RPMI8226 (cell line): ENCODE measurements at places on chromosomes 1 and 21.

GRCh38 chr1:196733091-196733970, 41.3 kb upstream of the CFHR3 start:
- no peak for DNase-seq

DNA sequence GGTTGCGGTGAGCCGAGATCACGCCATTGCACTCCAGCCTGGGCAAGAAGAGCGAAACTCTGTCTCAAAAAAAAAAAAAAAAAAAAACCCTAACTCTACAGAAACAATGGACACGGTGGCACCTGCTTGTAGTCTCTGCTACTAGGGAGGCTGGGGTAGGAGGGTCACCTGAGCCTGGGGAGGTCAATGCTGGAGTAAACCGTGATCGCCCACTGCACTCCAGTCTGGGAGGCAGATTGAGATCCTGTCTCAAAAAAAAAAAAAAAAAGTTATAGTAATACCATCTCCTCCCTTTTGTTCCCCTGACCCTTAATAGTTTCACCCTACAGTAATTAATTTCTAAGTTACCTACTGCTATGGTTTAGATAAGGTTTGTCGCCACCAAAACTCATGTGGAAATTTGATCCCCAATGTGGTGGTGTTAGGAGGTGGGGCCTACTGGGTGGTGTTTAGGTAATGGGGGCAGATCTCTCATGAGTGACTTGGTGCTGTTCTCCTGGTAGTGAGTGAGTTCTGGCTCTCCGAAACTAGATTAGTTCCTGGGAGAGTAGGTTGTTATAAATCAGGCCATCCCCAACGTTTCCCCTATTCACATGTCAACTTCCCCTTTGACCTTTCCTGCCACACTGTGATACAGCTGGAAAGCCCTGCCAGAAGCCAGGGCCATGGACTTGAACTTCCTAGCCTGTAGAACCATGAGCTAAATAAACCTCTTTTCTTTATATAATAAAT, 9.8 kb downstream of the FBXO42 start:
- no peak for DNase-seq

- peak; percentile 76 for DNase-seq
Observed at GRCh38 chr1:211902624-211903291, 72.2 kb upstream of the LPGAT1 start.

GRCh38 chr1:115428676-115429075, 90.6 kb upstream of the NGF start:
- DNase-seq, result no peak

DNA sequence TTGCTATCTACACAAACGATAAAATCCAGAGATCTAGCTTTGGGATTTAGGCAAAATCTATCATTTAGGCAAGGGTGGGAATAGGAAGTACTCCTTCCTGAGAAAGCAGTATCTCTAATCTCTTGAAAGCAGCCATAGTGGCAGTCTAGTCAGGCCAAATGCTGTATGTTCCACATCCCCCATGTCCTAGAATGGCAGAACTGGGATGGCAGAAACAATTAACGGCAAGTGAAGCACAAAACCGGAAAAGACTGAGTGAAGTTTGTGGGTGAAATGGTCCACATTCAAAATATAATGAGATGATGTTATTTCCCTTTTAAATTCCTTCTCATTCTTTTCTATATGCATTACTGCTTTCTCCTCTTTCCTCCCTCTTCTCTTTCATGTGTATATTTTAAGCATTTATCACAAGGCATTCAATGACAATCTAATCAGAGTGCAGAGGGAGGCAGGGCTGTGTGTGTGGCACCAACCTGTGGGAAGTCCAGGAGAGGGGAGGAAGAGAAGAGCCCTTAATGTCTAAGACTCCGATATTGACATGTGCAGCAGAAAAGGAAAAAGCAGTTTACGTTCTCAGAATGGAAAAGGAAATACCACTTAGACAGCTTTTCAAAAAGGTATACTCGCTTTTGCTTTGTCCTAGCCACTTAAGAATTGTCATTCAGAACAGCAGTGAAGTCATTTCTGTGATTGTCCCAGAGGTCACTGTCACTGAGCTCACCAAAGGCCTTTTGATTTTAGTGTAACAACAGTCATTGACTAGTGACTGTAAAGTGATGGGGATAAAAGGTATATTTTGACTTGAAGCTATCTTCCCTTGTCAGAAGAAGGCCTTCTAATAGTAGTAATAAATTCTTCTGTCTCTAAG, 42.3 kb upstream of the TADA1 start:
- DNase-seq, result no peak
